ENCODE measurements at places on chromosomes 5 and 9.

DNA sequence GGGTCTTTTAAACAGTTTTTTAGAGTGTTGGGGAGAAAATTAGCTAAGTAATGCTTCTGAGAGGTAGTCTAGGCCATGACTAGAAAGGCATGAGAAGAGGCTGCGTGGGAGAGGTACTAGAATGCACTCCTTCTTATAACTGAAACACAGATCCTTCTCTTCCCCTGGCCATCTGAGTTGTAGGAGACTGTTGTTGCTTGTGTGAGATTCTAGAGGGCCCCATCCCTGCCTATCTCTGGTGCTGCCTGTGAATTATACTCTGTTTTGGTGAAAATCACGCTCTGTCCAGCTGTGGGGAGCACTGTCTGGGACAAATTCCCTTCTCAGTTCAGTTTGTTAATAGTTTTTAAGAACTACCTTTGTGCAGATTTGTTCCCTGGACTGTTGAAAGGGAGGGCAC is 37.5 kb downstream of the MAP1B start:
- peak overlapping the region; percentile 39 for H3K27ac ChIP-seq
- peaks cover 20% of the 10 kb centered on the region for H3K4me1 ChIP-seq
- H3K27me3 ChIP-seq, result no peaks in the 10 kb centered on the region
- H3K36me3 ChIP-seq, result peaks cover 12% of the 10 kb centered on the region

DNA sequence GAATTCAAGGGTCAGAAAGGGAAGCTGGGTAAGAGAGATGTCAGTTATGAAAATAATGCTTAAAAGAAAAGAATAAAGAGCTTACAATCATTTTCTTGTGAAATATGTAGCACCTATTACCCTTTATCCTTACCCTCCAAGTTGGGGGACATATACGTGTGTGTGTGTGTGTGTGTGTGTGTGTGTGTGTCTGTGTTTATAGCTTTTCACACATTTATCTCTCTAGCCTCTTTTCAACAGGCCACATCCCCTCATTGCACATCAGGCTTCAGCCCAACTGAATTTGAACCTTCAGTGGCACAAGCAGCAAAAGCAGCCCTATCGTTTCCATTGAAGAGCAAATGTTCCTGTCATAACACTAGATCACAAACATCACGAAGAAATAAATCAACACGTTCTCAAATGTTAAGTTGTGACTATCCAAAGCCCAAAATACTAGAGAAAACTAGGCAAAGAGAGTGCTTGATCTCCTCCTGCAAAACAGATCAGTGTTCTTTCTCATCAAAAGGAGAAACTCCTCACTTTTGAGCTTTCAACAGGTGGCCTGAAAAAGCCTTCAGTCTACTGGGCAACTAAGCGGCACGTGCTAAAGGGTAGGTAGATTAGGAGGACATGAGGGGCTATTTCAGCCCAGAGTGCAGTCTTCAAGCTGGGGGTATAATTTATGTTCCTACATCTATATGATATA is 416.4 kb downstream of the EFNA5 start:
- H3K27me3 ChIP-seq, result no peaks in the 10 kb centered on the region
- no peak overlapping the region for H3K27ac ChIP-seq
- no peak overlapping the region for H3K4me3 ChIP-seq
- no peaks in the 10 kb centered on the region for H3K4me1 ChIP-seq

- H3K27ac ChIP-seq, result no peak overlapping the region
- no peaks in the 10 kb centered on the region for H3K27me3 ChIP-seq
- peaks cover 45% of the 10 kb centered on the region for H3K36me3 ChIP-seq
- H3K4me1 ChIP-seq, result 0 out of 2 replicates have a peak, but pooled peaks cover 2% of the 10 kb centered on the region
- H3K4me3 ChIP-seq, result no peak overlapping the region
- DNase-seq, result no peak
Observed at GRCh38 chr5:91373600-91373999, 9.5 kb downstream of the ARRDC3 start.

GRCh38 chr9:21470126-21470525 is 12.0 kb downstream of the IFNE start:
- H3K36me3 ChIP-seq, result no peaks in the 10 kb centered on the region
- H3K4me1 ChIP-seq, result no peaks in the 10 kb centered on the region
- no peak for DNase-seq

- no peak overlapping the region for H3K4me3 ChIP-seq
- no peaks in the 10 kb centered on the region for H3K4me1 ChIP-seq
- H3K27ac ChIP-seq, result no peak overlapping the region
Observed at GRCh38 chr5:80995908-80996307, 35.7 kb downstream of the RASGRF2 start.

GRCh38 chr5:130104895-130105688 is 200.8 kb downstream of the CHSY3 start:
- no peaks in the 10 kb centered on the region for H3K4me1 ChIP-seq
- no peaks in the 10 kb centered on the region for H3K36me3 ChIP-seq
- H3K4me3 ChIP-seq, result no peak overlapping the region
- H3K27ac ChIP-seq, result no peak overlapping the region
- H3K27me3 ChIP-seq, result no peaks in the 10 kb centered on the region

GRCh38 chr5:10138395-10139057 is 111.2 kb downstream of the ATPSCKMT start:
- no peaks in the 10 kb centered on the region for H3K4me1 ChIP-seq
- no peaks in the 10 kb centered on the region for H3K27me3 ChIP-seq
- H3K27ac ChIP-seq, result no peak overlapping the region
- no peaks in the 10 kb centered on the region for H3K36me3 ChIP-seq
- no peak overlapping the region for H3K4me3 ChIP-seq
- DNase-seq, result no peak

DNA sequence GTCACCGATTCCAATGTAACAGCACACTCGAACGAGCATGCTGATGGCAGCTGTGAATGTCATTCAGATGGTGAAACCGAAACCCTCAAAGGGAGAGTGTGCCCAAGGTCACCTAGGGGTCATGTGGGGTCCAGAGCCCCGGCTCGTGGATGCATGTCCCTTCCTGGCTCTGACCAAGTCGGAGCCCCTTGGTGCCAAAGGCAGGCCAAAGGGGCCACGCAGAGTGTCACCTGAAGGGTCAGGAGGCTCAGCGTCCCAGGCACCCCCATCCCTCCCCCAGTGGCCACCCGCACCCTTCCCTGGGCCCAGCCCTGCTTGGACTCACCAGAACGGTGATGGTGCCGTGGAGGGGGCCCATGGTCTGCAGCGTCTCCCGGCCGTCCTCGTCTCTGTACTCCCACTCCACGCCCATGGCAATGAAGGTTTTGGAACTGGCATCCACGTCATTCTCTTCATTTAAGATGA is 69.5 kb downstream of the ZNF354C start:
- no peak overlapping the region for H3K4me3 ChIP-seq
- peaks cover 52% of the 10 kb centered on the region for H3K36me3 ChIP-seq
- H3K27me3 ChIP-seq, result no peaks in the 10 kb centered on the region
- H3K4me1 ChIP-seq, result no peaks in the 10 kb centered on the region
- no peak overlapping the region for H3K27ac ChIP-seq
- DNase-seq, result no peak

- no peaks in the 10 kb centered on the region for H3K4me1 ChIP-seq
- no peak overlapping the region for H3K27ac ChIP-seq
- peak; percentile 50 for DNase-seq
- H3K27me3 ChIP-seq, result peaks cover 2% of the 10 kb centered on the region
- no peak overlapping the region for H3K4me3 ChIP-seq
Observed at GRCh38 chr9:6305954-6306563, 22.1 kb upstream of the TPD52L3 start.

GRCh38 chr5:1007221-1007680 is 1.4 kb upstream of the NKD2 start:
- H3K4me1 ChIP-seq, result no peaks in the 10 kb centered on the region
- H3K4me3 ChIP-seq, result no peak overlapping the region
- no peak overlapping the region for H3K27ac ChIP-seq
- DNase-seq, result no peak

DNA sequence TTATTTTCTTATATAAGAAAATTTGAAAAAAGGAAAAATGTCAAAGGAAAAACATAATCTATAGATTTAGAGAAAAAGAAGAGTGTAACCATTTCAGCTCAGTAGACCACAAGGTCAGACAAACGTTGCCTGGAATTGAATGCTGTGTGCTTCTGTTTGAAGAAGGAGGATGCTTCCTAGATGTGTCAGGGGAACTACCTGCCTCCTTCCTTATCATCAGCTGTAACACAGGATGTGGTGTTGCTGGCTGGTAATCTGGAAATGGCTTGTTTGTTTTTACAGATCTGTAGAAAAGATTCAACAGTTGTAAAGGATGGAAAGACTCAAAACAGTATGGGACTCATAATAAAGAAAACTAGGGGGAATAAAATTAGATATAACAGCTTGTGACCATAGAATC is 160.7 kb upstream of the MEF2C start:
- no peaks in the 10 kb centered on the region for H3K36me3 ChIP-seq
- no peak overlapping the region for H3K27ac ChIP-seq
- H3K4me3 ChIP-seq, result no peak overlapping the region
- H3K27me3 ChIP-seq, result no peaks in the 10 kb centered on the region
- H3K4me1 ChIP-seq, result no peaks in the 10 kb centered on the region

DNA sequence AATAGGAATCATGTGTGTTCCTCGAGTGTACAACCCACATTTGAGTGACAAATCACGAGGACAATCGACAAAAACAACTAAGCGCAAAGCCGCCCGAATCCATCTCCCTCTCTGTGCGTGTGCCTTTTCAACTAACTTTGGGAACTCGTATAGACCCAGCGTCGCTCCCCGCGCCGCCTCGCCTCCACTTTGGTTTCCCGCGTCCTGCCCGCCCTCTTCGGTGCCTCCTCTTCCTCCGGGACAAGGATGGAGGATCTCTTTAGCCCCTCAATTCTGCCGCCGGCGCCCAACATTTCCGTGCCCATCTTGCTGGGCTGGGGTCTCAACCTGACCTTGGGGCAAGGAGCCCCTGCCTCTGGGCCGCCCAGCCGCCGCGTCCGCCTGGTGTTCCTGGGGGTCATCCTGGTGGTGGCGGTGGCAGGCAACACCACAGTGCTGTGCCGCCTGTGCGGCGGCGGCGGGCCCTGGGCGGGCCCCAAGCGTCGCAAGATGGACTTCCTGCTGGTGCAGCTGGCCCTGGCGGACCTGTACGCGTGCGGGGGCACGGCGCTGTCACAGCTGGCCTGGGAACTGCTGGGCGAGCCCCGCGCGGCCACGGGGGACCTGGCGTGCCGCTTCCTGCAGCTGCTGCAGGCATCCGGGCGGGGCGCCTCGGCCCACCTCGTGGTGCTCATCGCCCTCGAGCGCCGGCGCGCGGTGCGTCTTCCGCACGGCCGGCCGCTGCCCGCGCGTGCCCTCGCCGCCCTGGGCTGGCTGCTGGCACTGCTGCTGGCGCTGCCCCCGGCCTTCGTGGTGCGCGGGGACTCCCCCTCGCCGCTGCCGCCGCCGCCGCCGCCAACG is at the start of gene GPR150:
Gene GPR150 (plus strand): TSS at position 58 of the 840 bp plus-strand sequence. CDS start 189 bp downstream, at position 247.
- DNase-seq, result peak; percentile 37
- H3K4me1 ChIP-seq, result peaks cover 13% of the 10 kb centered on the region
- peak within 1 kb of the TSS; percentile 5 for H3K27ac ChIP-seq

GRCh38 chr5:60972231-60972630 is 27.2 kb downstream of the NDUFAF2 start:
- no peaks in the 10 kb centered on the region for H3K4me1 ChIP-seq
- no peaks in the 10 kb centered on the region for H3K27me3 ChIP-seq
- H3K4me3 ChIP-seq, result no peak overlapping the region
- H3K27ac ChIP-seq, result no peak overlapping the region

All from IMR-90 (cell line).